ENCODE measurements at places on chromosomes 2 and 18. TPM values are rescaled to one million over a fixed set of nuclear protein-coding genes. Genes with fewer than 3 reads are reported as not detected.

GRCh38 chr2:73291461-73292315 is 1.7 kb downstream of the EGR4 start:
- DNase-seq: no peak

- no peak for DNase-seq
Observed at GRCh38 chr18:5238371-5238976, 41.4 kb upstream of the AKAIN1 start.

DNA sequence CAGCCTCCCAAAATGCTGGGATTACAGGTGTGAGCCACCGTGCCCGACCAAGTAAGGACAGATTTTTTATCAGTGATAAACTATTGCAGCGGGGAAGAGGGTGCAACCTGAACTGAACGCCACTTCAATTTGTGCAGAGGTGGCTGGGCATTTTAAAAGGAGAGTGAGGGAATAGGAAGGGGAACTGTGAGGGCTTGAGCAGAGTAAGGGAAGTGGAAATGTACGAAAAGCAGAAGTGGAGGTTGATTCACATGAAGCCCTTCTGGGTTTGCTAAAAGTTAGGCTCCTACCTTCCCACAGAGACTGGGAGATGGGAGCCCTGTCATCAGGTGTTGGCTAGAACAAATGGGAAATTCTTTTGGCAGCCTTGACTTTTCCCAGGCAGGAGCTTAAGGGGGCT is 6.1 kb downstream of the STK11IP start:
- peak; percentile 29 for DNase-seq

DNA sequence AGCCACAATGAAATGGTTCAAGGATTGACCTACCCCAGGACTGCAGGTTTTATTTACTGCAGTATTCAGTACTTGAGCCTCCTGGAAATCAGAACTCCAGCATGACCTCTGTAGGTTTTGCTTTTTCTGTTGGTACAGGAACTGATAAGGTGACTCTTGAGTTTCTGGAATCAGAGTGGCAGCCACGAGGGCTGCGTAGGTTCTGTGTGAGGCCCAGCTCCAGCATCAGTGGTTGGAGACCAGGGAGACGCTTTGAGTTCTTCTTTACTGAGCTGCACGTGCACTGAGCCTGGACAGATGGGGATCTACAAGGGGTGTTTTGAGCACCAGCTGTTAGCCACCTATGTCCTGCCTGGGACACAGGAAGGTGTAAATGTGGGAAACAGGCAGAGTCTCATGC is 222.7 kb upstream of the EPAS1 start:
- no peak for DNase-seq

GRCh38 chr2:134583462-134583861 is 135.3 kb downstream of the TMEM163 start:
- DNase-seq: no peak

DNA sequence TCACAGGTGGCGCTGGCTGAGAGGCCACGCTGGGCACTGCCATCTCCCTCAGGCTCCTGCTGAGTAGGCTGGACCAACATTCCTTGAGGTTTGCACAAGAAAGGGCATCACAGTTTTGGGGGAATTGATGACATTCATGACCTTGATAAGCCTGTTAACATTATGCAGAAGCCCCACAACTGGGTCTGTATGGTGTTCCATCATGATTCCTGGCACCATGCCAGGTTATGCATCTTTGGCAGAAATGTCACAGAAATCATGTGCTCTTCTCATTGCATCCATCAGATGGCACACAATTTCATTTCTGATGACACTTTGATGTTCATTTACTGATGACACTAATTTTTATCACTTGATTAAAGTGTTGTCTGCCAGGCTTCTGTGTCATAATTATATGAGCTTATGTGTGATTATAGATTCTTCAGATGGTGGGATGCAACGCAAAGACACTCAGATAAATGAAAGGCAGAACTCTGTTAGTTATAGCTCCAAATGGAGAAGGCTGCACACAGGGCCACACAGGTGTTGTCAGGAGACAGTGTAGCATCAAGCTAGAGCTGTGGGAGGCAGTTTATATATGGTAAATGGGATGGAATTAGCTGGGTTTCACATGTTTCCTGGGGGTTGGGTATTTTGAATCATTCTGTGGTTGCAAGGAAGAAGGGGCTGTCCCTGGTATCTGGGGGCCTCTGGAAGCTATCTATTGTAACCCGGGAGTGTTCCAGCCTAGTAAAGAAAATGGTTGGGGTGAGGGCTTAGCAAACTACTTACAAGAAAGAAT is 191.3 kb downstream of the SLC39A10 start:
- DNase-seq: no peak

- no peak for DNase-seq
Observed at GRCh38 chr2:136375017-136375901, 257.3 kb upstream of the CXCR4 start.

DNA sequence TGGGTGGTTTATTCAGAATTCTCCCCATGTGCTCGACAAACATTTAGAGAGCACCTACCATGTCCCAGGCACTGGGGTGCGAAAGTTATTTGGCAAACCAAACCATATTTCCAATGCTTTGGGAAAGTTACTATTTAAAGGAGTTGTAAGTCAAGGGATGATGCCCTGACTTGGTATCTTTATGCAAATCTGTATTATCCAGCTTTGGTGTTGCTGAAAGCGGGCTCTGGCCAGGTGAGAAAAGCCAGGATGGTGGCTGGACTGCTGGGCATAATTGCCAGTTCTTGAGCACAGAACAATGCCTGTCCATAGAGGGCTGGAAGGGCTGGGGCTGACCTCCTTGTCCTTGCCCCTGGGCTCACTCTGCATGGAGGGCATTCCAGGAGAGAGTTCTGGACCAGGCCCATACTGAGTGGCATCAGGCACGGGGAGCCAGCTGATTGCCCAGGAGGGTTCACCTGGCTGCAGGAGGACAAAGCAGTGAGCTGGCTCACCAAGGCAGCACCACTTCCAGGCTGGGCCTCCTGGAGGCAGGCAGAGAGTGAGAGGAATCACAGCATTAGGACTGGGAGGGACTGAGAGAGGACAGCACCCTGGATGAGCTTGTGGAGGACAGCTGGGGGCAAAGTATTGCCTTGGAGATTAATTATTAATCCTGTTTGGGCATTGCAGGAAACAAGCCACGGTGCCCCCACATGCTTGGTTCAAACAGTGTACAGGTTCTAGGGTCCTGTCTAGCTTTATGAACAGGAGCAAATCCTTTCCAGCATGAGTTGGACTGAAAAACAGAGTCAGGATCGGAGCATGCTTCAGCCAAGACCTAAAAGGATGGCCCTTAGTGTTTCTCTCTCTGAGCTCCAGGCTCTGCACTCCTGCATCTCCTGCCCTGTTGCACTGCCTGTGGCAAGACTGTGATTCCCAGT is 7.1 kb downstream of the KHK start:
- no peak for DNase-seq

- no peak for DNase-seq
Observed at GRCh38 chr2:239792405-239793084, 232.6 kb downstream of the NDUFA10 start.

DNA sequence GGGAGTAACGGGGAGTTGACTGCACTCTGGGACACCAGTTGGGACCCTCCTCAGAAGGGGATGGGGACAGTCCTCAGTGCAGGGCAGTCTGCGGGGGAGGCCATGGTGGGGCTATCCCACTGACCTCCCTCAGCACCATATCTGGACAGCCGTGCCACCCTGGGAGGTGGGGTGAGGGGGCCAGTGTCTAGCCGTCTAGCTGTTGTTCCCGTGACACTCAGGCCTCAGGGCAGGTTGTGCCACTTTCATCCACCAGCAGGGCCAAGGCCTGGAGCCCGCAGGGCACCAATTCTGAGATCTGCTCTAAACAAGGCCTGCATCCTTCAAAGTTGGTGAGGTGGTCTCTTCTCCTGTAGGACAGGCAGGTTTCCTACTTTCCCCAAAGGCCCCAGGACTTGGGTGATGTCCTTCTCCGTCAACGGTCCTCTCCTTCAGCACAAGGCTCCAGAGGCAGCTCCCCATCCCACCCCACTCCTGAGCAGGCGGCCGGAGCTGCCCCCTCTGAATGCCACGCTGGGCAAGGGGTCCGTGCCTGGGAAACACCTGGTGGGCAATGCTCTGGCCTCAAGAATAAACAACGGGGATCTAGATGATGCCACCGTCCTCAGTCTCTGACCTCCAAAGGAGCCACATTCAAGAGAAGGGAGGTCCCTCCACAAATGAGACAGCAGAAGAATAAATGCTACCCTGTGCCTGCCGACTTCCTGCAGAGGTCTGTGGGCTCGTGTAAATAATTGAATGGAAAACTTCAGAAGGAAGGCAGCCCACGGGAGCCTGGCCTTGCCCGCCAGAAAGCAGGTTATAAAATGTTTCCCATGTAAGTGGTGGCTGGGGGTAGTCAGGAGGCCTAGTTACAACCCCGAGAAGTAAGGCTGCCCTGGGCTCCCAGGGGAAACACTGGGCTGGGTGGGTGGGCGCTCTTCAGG is 42.8 kb upstream of the PTMA start:
- DNase-seq: no peak

The DSG3 gene
- polyA plus RNA-seq: not detected

GRCh38 chr18:38545071-38545470 is 979.5 kb upstream of the CELF4 start:
- no peak for DNase-seq

GRCh38 chr2:229084447-229084846 is 186.6 kb downstream of the PID1 start:
- DNase-seq: no peak

GRCh38 chr2:11824901-11825828 is 78.7 kb downstream of the LPIN1 start:
- no peak for DNase-seq

Data from naive B cell (primary cell).